Motor neuron (in vitro differentiated cells): ENCODE measurements at places on chromosomes 16 and 17. TPM values are rescaled to one million over a fixed set of nuclear protein-coding genes. Genes with fewer than 3 reads are reported as not detected.

The G6PC1 gene
- total RNA-seq = 0.58 and 0.77 TPM in 2 replicates

The METRN gene
- total RNA-seq = 136 and 137 TPM in 2 replicates

The SMIM36 gene
- total RNA-seq = 0.13 TPM in 1 of 2 replicates, not detected in the other

The TMIGD1 gene
- not detected in 2 replicates for total RNA-seq

The EVPLL gene
- not detected in 2 replicates for total RNA-seq

The ACSM2B gene
- total RNA-seq = not detected in 2 replicates

The NPIPA8 gene
- total RNA-seq = 12.2 and 19.8 TPM in 2 replicates

The TP53TG3 gene
- not detected in 2 replicates for total RNA-seq

GRCh38 chr16:57571098-57571497, 28.7 kb downstream of the ADGRG5 start:
- no peak for ATAC-seq

DNA sequence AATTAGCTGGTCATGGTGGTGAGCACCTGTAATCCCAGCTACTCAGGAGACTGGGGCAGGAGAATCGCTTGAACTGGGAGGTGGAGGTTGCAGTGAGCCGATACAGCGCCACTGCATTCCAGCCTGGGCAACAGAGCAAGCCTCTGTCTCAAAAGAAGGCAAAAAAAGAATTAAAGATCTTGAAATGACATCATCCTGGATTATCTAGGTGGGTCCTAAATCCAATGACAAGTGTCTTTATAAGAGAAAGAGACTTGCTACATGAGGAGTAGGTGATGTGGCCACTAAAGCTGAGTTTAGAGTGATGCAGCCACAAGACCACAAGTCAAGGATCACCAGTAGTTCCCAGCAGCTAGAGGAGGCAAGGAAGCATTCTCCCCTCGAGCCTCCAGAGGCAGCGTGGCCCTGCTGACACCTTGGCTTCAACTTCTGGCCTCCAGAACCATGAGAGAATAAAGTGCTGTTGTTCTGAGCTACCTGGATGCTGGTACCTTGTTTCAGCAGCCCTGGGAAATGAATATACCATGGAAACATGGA, 15.8 kb downstream of the CIITA start:
- no peak for ATAC-seq

- ATAC-seq = no peak
Measured at GRCh38 chr17:66963521-66963908, 992 bp upstream of the CACNG4 start.

- ATAC-seq = peak; percentile 100
Measured at GRCh38 chr17:69492410-69493071, 78.0 kb downstream of the MAP2K6 start.

GRCh38 chr17:17379197-17379991, 76.2 kb downstream of the NT5M start:
- no peak for ATAC-seq

DNA sequence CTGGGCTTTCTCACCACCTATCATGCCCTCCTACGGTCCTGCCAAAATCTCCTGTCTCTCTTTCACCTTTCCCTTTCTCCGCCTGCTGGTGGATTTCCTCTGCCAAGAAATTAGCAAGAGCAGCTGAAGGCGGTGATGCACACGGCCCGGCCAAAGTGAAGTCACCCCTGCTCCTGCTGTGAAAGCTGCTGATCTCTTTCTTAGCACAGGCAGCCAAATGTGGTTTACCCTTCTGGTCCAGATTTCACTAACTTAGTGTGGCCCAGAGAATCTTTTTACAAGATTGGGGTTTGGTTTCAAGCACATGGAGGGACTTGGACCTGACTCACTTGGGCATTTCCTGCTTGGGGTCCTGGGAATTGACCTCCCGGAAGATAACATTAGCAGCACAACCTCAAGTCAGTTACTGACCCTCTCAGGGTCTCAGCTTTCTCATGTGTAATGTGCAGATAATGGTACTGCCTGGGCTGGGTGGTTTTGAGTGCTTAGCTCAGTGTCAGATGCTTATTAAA, 155.7 kb downstream of the SOCS1 start:
- ATAC-seq = no peak

GRCh38 chr16:88650749-88651275, at the start of gene CYBA:
Gene CYBA (minus strand): TSS chr16:88651053. CDS start chr16:88651013, 40 bp downstream.
- peak; percentile 89 for ATAC-seq

DNA sequence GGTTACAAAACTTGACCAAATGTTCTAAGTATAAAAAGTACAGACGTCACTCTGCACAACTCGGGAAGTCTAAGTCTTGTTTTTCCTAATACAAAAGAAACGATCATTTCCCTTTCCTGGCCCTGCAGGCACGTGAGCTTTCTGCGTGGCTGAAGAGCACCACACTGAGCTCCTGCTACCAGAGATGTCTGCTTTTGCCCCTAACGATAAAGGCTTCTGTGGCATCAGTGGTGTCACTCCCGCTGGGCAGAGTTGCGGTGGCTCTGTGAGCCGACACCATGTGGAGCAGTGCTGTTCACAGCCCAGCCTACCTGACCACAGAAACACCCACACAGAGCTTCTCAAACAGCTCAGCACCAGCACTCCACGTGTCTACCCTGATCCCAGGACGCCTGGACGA, 20.5 kb downstream of the EMC8 start:
- ATAC-seq = no peak

- no peak for ATAC-seq
Measured at GRCh38 chr17:2380226-2380922, 20.5 kb downstream of the MNT start.

- no peak for ATAC-seq
Measured at GRCh38 chr16:86789621-86790051, 211.3 kb downstream of the FOXL1 start.

GRCh38 chr16:89805136-89805905, 11.1 kb downstream of the FANCA start:
- no peak for ATAC-seq

DNA sequence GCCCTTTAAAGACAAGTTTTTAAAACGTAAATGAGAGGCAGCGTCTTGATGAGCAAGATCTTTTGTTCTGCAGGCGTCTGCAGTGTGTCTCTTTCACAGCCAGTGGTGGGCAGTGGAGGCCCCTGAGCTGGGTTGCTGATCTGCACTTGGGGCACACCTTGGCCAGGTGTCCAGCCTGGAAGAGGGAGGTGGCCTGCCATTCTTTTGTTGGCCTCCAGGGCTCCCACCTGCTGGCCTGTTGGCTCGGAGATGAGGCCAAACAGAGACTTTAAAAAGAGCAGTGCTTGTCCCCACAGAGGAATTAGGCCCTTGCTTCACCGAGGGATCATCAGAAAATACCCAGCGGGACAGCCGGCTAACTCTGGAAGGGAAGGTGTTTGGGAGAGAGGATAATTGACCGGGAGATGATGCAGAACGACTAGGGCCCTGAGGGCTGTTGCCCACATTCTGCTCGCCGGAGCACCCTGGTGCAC, 145.9 kb upstream of the PLCG2 start:
- no peak for ATAC-seq

- ATAC-seq = peak; percentile 98
Measured at GRCh38 chr16:68902003-68902968, 59.0 kb downstream of the TANGO6 start.

GRCh38 chr17:14417336-14417735, 116.5 kb downstream of the HS3ST3B1 start:
- ATAC-seq = no peak

DNA sequence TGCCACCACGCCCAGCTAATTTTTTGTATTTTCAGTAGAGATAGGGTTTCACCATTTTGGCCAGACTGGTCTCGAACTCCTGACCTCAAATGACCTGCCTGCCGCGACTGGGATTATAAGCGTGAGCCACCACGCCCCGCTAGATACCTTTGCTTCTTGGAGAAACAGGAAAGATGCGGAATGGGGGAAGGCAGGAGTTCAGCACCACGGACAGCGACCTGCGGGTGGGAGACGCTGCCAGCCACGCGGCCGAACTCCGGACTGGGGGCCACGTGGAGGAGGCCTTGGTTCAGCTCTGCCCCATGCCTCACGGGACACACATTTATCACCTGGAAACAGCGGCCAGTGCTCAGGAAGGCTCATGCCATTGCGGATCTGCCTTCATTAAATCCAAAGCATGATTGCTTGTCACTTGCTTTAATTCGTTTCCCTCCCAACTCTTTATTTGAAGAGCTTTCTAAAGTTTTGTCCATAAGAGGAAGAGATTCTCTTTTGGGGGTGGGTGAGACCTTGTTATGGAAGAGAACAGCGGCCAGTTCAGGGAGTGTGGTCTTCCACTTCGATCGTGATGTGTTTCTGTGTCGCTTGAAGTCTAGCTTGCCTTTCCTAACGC, 219.9 kb downstream of the ENGASE start:
- peak; percentile 46 for ATAC-seq

DNA sequence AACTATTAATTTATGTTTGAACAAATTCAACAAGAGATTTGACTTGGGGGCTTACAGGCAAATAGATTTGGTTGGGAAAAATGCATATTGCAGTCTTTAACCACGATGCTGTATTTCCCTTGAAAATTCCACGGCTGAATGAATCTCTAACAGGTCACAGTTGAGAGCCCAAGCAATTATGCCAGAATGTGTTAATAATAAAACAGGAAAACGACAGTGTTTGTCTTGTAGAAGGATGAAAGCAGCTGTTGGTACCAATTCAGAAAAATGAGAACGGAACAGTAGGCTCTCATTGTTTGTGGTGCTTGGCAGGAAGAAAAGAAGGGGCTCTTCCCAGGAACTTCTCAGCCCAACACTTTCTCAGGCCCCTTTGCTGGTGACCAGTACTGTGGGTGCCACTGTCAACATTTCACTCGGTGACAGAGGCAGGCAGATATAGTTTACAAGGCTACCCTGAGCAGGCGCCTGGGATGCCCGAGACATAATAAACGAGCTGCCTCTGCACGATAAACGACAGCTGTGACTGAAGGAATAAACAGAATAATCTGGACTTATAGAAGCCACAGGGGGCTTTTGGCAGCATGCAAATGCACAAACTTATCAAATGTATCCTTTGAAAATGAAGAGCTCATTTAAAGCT, 387.1 kb downstream of the HS3ST4 start:
- ATAC-seq = no peak

DNA sequence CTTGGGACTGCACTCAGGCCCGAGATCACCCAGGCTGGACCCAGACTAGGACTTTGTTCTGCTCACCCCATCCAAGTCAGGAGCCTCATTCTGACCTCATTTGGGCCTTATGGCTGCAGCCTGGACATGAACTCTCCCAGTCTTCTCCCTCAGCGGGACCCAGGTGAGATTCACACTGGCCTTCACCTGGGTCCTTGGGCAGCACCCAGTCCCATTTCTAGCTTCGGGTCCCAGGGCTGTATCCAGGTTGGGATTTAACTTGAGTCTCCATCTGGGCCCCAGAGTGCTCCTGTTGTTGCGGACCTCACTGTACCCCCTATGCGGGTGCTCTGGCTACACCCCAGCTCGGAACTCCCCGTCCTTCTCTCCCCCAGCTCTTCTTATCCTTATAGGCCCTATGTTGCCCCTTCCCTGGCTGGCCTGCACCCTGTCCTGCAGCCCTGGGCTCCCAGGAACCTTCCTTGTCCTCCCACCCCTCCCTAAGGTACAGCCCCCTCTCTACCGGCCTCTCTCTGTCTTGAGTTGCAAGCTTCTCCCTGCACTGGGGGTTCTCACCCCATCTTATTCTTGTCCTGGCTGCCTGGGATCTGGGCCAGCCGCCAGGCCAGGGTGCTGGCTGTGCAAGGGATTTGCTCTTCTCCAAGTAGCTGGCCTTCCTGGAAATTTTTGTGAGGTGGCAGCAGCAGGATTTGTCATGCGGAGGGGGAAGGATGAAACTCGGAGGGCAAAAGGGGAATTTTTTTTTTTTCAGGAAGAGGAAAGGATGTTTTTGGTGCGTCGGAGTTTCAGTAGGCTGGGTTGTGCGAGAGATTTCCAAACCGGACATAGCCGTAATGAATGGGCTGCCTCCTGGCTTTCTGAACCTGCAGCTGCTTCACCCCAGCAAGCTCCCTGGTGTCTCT, 904 bp downstream of the MAP2K3 start:
- no peak for ATAC-seq

DNA sequence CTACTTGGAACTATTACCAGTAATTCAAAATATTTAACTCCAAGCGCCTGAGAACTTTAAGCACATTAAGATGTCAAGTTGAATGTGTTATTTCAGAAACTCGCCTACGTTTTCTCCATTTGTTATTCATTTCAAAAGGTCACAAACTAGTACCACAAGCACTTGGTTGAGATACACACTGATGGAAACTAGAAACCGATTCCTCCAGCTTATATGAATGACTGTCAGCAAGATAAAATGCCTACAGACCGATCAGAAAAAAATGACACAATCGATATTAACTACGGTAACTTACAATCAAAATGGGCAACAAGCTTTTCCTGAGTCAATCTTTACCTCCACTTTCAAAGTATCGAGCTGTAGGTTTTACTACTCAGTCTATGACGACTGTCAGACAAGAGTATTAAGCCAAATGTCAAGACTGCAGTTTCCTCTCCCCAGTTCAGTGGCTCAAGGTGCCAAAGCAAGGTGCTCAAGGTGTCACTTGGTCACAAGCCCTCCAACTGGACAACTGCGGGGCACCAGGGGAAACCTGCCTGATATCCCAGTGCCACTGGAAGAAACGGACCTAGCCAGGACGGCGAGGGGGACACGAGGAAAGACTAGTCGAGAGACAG, 678 bp downstream of the SRP68 start:
- ATAC-seq = no peak

DNA sequence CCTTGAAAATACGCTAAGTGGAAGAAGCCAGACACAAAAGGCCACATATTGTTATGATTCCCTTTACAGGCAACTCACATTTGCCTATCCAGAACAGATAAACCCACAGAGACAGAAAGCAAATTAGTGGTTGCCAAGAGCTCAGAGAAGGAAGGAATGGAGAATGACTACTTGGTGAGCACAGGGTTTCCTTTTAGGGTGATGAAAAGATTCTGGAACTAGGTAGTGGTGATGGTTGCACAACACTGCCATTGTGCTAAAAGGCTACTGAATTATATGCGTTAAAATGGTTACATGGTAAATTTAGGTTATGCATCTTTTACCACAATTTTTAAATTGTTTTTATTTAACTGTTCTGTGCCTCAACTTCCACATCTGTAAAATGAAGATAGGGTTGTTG, 4.4 kb downstream of the COPRS start:
- no peak for ATAC-seq

GRCh38 chr17:55540414-55541091, 29.3 kb upstream of the SMIM36 start:
- ATAC-seq = no peak

GRCh38 chr17:17403899-17404576, 72.8 kb upstream of the MED9 start:
- ATAC-seq = no peak

DNA sequence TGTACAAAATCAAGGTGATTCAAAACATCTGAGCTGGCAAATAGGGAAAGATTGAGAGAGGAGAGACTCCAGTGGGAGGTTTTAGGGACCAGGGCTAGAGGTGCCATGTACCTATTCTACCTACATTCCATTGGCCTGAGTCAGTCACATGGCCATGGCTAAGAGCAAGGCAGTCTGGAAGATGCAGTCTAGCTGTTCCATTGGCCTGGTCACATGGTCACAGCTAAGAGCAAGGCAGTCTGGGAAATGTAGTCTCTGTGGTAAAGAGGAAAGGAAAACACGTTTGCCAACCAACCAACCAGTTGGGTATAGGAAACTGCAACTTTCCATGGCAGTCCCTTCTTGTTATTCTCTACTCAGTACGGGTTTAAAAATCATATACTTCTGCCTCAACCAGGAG, 369.1 kb downstream of the XYLT1 start:
- peak; percentile 41 for ATAC-seq

GRCh38 chr16:9151074-9151473, 59.6 kb downstream of the HAPSTR1 start:
- no peak for ATAC-seq
